GM12878 (cell line): ENCODE measurements at places on chromosomes 5 and 9.

DNA sequence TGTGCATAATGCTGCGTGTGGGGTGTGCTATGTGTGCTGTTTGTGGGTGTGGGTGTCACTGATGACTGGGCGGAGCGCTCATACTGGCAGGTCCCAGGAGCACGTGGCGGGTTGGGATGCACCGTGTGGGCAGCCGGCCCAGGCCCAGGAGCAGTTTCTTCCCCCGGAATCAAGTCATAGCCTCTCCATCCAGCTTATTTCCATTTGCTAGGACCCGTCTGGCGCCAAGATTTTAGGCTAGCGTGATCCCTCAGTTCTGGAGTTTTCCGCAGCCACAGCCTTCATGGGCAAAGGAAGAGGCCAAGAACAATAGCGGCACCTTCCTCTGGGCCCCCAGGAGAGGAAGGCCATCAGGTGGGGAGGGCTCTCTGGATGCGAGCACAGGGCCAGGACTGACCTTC is 43.3 kb upstream of the NEURL1B start:
- no peak for DNase-seq

DNA sequence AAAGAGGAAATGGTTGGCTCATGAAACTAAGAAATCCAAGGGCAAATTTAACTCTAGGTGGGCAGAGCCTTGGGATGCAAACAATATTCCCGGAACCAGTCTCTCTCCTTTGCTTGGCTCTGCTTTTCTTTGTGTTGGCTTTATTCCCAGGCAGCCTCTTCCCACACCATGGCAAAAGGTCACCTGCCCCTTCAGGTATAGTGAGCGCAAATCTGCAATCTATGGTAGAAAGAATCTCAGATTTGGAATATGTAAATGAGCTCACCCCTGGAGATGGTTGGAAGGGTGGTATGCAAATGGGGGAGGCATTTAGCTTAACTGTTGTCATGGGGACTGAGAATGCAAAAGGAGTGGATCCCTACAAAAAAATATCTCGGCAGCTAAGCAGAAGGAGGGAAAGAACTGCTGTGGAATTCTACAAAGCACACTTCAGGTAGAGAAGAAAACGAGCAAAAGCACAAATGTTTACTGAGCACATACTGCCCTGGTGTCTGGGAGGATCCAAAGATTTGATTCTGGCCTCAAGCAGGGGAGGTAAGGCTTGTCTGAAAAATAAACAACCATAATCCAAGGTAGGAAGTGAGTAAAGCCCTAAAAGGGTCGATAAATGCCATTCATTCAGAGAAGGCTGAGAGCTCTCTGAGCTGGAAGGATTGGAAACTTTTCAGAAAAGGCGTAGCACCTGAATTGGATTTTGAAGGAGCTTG is 139.7 kb downstream of the TLE1 start:
- no peak for DNase-seq

GRCh38 chr5:165573445-165573844 is 2068.0 kb downstream of the MAT2B start:
- DNase-seq = no peak

DNA sequence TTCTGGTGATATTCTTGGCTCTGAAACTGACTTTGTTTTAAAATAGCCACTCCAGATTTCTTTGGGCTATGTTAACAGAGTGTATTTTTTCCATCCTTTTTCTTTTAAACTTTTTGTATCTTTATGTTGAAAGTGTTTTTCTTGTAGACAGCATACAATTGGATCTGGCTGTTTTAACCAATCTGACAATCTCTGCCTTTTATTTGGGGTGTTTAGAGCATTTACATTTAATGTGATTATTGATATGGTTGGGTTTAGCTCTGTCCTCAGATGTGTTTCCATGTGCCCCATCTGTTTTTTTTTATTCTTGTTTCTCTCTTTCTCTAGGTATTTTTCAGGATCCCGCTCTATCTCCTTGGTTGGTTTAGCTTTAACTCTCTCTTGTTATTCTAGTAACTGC is 10.7 kb downstream of the SLC6A18 start:
- no peak for DNase-seq

DNA sequence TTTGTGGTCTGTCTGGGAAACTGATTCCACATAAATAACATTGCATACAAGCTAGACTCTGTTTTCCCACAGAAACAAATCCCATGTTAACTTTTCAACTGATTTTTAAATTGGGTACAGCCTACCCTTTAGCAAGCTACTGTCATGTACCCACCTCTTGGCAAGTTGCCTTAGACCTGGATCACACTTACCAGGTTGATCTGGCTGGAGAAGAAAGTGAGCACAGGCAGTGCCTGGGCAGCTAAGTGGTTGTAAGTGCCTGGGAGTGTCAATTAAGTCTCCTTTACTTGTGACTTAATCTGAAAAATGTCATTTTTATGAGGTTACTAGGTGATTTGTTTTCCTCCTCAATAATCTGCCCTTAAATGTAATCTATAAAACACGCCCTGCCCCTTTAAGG is 336.4 kb downstream of the ARL15 start:
- DNase-seq = no peak

- no peak for DNase-seq
These were observed 10.8 kb upstream of the CCDC69 start for GRCh38 chr5:151234476-151235238.

GRCh38 chr5:169701910-169702451 is 64.9 kb downstream of the DOCK2 start:
- DNase-seq = no peak

DNA sequence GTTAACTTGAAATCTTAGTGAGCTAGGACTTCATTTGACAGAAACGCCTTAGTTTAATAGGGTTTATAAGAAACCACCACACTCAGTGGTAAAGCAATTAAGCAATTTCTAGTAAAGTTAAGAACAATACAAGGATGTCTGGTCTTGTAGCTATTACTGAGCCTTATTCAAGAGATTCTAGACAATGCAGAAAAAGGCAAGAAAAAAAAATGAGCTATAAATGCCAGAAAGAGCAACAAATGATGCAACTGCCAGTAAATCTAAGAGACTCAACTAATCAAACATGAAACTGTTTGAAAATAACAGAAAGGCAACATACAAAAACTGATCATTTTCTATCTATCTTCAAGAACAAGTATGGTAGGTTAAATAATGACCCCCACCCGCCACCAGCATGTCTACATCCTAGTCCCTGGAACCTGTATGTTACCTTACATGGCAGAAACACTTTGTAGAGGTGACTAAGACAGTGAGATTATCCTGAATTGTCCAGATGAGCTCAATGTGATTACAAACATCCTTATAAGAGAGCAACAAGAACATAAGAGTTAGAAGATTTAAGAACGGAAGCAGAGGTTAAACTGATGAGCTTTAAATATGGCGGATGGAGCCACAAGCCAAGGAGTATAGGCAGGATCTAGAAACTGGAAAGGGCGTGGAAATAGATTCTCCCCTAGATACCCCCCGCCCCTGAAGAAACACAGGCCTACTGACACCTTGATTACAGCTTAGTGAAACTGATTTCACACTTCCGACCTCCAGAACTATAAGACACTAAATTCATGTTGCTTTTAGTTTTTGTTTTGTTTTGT is 93.0 kb downstream of the SUSD1 start:
- no peak for DNase-seq

- DNase-seq = no peak
These were observed 79.9 kb downstream of the RGS3 start for GRCh38 chr9:113543296-113543981.

DNA sequence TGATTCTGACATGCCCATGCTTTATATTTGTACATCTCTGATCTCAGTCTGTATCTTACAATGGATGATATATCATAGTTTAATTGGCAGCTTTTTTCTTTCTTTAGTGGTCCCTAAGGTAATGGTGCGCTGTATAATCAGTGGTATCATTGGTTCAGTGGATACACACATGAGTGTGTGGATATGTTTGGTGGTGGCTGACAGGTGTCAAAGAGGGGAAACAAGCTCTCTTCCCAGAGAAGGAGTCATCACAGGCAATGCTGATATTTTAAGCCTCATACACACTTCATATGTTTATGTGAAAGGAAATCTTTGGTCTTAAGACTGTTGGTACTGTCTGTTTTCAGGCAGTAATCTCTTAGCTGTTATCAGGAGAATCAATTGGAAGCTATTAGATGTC is 52.1 kb upstream of the KIAA1958 start:
- no peak for DNase-seq

GRCh38 chr5:110150199-110150598 is 460.5 kb downstream of the MAN2A1 start:
- no peak for DNase-seq

GRCh38 chr5:34750206-34750605 is 88.8 kb upstream of the TTC23L start:
- no peak for DNase-seq

DNA sequence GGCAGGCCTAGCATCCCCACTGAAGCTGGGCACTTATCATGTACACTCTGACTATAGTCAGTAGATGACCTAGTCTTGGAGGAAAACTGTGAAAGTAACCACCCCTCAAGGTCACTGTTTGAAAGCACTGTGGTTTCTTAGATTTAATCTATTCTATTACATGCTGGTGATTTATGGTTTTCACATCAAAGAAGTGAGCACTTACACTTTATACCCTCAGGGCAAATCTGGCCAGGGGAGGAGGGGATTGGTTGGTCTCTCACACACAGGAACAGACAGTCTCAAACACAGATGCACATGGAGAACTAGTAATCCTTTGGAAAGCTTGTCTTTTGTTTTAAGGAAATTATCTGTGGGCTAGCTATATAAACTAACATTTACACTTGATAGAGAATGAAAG is 17.9 kb upstream of the SPIN1 start:
- no peak for DNase-seq

DNA sequence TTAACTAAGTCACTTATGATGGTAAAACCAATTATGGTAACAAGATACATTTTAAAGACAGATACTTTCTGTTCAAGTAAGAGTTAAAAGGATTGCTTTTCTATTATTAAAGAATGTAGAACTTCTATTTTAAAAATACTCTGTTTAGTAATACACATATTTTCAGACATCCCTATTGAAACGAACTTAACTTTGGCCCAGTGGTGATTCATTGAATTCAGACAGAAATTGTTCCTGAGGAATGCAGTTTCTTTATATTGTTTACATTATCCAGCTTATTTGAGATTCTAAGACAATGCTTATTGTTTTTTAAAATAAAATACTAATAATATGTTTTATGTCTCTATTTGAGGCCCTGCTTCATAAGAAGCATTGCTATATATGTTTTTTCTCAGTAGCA is 816.4 kb downstream of the SEMA5A start:
- DNase-seq = no peak

- DNase-seq = no peak
These were observed 57.3 kb downstream of the MED10 start for GRCh38 chr5:6321078-6321477.

DNA sequence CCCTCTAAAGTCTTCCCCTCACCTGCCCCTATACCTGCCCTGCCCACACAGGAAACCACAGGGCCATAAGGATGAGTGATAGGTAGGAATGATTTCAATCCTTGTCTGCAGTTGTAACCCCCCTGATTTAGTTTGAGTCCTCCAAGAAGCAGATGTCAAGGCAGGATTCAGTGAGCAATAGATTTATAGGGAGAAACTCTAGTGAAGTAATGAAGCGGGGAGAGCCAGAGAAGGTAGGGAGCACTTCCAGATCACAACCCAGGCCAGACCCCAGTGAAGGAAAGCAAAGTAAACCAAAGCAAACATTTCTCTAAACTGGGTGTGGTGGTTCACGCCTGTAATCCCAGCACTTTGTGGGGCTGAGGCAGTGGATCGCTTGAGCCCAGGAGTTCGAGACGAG is 22.4 kb downstream of the ENC1 start:
- no peak for DNase-seq

DNA sequence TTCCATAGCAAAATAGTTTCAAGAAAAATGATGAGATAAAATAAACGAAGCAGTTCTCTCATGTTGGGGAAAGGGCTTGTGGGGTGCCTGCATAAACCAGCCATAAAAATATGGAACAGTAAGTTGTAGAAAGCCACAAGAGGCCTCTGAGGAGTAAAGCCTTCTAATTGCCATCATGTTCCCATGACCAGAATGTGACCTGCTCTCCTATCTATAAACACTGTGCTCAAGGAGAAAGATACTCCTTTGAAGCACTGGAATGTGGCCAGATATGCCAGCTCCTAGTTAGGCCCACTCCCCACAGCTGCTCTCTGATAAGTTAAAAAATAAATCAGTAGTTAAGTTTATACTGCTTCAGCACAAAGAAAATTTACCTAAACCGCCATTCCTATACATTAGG is 65.8 kb downstream of the SETX start:
- no peak for DNase-seq

- DNase-seq = no peak
These were observed 138.1 kb downstream of the MYO10 start for GRCh38 chr5:16797951-16798350.

DNA sequence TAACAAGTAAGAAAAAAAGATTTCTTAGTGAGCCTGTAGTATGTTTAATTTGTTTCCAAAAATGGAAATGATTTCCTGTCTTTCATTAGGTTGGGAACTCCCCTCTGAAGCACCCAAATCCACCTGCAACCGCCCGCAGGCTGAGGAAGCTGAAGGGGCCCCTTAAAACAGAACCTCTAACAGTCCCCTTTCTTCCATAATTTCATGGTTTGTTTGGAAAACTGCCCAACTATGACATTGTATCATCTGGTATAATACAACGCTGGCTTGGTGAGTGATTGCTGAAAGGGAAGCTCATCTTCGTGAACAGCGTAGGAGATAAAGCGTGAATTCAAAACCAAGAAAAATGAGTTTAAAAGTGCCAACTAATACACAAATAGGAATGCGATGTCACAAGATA is 215.5 kb downstream of the FSTL4 start:
- DNase-seq = no peak

DNA sequence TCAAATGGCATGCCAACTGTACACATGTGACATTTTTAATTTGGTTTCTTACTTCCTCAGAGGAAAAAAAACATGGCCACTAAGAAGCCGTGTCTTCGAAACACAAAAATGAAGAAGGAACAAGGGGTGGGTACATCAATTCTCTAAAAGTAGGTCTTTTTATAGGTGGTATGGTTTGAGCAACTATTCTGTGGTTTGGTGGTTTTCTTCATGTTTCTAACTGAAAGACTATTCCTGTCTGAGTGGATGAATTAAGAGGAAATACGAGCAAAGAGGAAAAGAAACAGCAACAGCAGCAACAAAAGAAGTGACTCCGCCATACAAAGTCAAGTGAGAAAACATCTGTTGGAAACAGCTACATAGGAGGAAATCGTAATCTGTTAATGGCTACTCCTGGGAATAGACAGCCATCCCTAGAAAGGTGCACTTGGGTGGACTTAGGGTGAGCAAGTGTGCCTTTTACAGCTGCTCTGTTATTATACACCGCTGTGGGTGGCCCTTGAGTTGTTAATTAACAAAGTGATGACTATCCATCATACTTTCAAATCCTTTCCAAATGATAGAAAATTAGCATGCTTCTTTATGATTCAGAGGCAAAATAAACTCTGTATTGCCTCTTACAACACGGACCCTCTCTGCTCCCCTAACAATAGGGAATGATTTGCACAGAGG is 575.8 kb downstream of the TLE1 start:
- DNase-seq = no peak

DNA sequence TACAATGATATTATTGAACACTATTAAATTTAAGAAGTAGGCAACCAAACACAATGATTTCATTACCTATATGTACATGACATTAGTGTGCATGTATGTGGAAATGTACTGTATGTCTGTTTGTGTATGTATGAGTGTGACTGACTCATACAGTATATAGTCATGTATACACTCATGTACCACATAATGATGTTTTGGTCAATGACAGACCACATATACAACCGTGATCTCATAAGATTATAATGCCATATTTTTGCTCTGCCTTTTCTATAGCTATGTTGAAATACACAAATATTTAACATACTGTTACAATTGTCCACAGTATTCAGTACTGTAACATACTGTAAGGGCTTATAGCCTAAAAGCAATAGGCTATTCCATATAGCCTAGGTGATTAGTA is 19.7 kb downstream of the SVEP1 start:
- no peak for DNase-seq

- DNase-seq = no peak
These were observed 52.7 kb upstream of the OTULINL start for GRCh38 chr5:14528926-14529325.
